ENCODE measurements at places on chromosomes 16 and 17.

GRCh38 chr17:80180192-80180591, 10.4 kb downstream of the CARD14 start:
- DNase-seq: no peak

DNA sequence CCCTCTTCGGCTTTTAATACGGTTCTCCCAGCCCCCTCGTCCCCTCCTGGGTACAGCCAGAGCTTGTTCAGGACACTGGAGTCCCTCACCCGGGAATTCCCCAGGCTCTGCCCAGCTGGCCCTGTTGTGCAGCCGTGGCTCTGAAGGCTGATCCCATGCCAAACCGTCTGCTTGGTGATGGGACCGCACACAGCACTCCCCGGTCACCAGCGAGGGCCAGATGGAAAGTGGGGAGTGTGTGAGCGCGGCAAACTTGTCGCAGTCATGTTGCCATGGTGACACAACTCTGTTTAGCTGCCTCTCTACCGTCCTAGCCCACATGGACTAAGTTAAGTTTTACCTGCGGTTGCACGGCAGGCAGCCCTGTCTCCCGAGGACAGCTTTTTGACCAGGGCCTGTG, 107.9 kb downstream of the RAP1GAP2 start:
- DNase-seq: no peak

- no peak for DNase-seq
These were observed 291.2 kb downstream of the IRX3 start for GRCh38 chr16:53995378-53995777.

DNA sequence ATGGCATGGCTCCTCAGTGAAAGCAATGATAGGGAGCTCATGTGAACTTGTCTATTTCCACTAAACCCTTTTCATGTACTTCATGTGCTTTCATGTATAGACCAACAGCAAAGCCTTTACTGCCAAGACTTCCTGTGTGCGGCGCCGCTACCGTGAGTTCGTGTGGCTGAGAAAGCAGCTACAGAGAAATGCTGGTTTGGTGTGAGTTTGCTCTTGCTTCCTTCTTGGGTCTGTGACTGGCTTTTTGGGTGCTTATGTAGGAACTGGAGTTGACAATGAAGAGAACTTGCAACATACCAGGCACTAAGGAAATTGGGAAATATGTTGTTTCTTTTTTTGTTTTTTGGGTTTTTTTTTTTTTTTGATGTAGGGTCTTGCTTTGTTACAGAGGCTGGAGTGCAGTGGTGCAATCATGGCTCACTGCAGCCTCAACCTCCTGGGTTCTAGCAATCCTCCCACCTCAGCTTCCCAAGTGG, 5.7 kb downstream of the SNX11 start:
- no peak for DNase-seq

- DNase-seq: peak; percentile 60
These were observed 1.1 kb downstream of the NAA38 start for GRCh38 chr17:7856011-7856810.

DNA sequence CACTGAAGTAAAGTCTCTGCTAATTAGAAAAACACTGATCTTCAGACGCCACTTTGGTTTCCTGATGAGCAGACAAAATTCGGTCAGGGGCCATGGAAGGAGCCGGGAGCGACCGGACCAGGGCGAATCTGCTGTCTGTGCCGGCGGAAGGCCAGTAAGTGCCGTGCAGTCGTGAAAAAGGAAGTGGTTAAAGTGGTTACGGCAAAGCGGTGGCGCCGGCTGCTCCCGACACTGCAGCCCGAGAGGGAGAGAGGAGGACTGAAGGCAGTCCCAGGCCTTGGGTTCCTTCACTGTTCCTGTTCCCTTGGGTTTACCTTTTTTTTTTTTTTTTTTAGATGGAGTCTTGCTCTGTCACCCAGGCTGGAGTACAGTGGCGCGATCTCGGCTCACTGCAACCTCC, 17.3 kb upstream of the HEXD start:
- DNase-seq: peak; percentile 88

- DNase-seq: no peak
These were observed 123.1 kb downstream of the FOXL1 start for GRCh38 chr16:86701286-86701975.

GRCh38 chr16:19389246-19389645, 28.4 kb upstream of the TMC5 start:
- DNase-seq: no peak

GRCh38 chr17:40577611-40578065, 12.4 kb upstream of the CCR7 start:
- no peak for DNase-seq

GRCh38 chr17:72299100-72299499, 178.3 kb downstream of the SOX9 start:
- no peak for DNase-seq

DNA sequence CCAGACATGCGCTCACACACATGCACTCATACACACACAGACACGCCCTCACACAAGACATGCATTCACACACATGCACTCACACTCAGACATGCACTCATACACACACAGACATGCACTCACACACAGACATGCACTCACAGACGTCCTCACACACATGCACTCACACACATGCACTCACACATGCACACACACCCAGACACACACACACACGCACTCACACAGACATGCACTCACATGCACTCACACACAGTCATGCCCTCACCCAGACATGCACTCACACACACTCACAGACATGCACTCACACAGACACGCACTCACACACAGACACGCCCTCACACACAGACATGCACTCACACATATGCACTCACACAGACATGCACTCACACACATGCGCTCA, 2.1 kb upstream of the ZNF469 start:
- no peak for DNase-seq

DNA sequence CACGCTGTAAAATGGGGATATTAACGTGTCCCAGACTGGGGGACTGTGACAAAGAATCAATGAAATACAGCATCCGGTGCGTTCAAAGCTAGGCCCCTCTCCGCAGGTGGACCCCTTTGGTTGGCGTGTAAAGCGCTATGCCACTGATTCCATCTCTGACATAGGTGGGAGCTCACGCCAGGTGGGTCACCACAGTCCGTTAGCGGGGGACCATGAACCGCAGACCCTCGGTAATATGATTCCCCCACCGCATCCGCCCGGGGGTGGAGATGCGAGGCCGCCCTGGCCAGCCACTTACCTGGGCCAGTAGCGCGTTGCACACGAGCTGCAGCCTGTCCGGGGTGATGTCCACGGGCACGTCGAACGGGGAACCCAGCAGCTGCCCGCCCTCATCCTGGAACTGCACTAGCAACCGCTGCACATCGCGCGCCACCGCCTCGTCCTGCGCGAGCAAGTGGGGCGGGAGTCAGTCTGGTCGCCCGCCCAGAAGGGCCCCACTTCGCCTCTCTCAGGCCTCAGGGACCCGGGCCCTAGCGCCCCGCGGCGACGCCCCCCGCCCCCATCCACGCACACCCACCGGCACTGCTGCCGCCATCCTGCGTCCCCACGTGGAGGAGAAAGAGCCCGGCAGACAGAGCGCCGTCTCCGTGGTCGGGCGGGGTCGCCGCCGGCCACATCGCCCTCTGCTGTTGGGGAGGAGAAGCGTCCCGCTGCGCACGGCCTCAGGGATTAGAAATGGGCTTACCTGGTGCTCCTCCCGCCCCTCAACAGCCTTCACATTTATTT, at the start of gene NLE1:
Gene NLE1 (minus strand): TSS at position 623 of the 786 bp plus-strand sequence. CDS start 28 bp downstream, at position 595.
- DNase-seq: peak; percentile 80

- DNase-seq: no peak
These were observed 6.9 kb upstream of the C16orf78 start for GRCh38 chr16:49366669-49367068.

DNA sequence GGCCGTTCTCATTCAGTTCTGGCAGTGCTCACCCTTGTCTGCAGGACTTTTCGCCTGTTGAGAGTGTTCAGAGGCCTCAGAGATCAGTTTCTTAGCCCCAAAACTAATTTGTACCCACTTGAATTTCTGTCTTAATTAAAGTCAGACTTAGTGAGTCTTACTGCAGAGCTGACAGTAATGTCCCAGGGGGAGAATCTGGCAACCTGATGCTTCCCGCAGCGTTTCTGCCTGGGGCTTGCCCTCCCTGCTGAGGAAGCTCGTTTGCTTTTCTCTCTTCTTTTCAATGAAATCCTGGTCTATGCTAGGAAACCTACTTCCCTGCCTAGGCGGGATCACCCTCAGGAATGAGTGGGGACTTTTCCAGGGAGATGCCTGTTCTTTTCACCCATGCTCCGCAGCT, 25.3 kb downstream of the DBNDD1 start:
- no peak for DNase-seq

DNA sequence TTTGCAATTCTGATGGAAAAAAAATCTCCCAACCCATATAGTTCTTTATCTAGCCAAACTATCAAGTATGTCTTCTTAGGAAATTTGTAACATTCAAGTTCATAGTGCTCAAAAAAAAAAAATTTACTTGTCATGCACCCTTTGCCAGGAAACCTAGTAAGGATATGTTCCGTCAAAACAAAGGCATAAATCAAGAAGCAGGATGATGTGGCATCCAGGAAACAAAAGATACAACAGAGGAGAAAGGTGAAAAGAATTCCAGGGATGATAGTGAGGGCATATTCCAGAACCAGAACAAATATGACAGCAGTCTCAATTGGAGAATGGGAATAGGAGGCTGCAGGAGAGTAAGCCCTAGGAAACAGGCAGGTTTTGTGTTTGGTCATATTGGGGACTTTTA, 104.6 kb downstream of the SPAG9 start:
- DNase-seq: no peak

DNA sequence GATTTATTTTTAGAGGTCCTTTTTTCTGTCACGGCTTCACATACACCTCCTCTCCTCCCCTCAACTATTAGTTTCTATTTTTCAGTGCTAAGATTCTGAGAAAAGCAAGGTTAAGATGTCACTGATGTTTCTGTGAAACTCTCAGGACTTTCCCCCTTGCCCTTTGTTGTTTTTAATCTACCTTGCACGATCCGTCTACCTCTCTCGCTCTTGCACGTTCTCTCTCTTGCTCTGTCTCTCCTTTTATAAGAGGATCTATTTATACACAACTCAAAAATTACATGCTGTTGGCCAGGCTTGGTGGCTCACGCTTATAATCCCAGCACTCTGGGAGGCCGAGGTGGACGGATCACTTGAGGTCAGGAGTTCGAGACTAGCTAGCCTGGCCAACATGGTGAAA, 43.6 kb downstream of the RPA1 start:
- DNase-seq: no peak

DNA sequence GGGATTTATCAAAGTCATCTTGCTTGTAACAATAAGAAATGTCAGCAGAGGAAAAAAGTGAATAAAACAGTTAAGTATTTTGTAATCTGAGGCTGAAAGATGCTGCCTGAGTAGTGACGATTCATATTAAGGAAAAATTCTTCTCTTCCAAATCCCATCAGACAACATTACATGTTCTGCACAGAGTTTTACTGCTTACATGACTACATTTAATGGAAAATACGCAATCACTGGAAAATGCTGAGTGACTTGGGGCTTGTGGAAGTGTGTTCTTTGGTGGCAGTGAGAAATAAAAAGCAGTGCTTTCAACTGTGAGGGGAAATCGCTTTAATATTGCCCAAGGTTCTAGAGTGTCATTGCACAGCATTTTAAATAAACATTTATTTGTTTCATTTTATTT, 1025.2 kb upstream of the GOT2 start:
- no peak for DNase-seq

DNA sequence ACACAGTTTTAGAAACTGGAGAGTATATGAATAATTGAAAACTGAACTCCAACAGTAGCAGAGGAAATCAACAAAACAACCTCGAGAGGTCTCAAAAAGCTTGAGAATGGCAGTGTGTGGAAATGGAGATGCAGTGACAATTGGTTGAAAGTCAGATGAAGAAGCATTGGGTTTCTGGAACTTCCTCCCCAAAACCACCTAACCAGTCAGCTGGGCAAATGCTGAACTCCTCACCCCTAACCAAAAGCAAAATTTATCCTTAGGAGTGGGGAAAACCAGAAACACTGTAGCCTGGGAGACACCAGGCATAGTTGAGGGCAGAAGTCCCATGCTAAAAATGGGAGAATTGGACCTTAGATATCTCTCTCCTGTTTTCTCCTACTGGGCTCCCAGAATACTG, 109.9 kb downstream of the TANC2 start:
- peak; percentile 40 for DNase-seq

GRCh38 chr16:23578101-23578830, 17.9 kb downstream of the NDUFAB1 start:
- DNase-seq: no peak

DNA sequence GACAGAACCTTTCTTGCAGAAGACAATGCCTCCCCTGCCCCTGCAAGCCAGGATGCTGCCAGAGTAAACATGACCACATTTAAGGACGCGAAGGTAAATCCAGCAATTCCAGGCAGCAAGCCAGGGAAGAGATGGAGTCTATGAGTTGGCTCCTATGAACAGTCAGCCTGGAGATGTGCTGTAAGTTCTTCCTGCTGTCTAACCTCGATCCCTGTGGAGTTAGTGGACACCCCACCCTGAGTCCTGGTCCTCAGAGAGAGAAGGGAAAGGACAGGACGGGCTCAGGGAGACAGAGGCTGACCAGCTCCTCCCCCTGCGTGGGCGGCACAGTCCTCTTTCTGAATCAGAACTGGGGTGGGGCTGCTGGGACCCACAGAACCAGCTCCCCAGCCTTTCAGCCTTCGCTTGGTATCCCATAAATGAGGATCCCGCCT, 24.9 kb downstream of the CDC42EP4 start:
- no peak for DNase-seq

GRCh38 chr16:84408856-84409255, 40.5 kb downstream of the ATP2C2 start:
- no peak for DNase-seq

- no peak for DNase-seq
These were observed 39.3 kb upstream of the IRX6 start for GRCh38 chr16:55284718-55285099.

GRCh38 chr17:43830510-43831140, 2.3 kb downstream of the MPP3 start:
- DNase-seq: no peak

DNA sequence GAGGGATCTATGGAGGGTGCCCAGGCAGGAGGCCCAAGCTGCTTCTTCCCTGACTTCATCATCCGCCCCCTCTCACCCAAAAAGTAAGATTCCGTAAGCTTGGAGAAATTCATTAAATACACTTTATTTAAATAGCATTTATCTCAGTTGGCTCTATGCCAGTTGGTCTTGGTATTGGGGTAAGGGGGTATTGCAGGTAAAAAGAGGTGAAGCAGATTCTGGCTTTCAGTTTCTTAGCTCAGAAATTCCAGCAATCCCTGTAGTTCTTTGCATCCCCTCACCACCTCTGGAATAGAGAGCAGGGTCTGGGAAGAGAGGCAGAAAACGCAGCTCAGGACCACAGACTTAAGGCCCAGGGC, 750 bp upstream of the ALDOC start:
- no peak for DNase-seq

DNA sequence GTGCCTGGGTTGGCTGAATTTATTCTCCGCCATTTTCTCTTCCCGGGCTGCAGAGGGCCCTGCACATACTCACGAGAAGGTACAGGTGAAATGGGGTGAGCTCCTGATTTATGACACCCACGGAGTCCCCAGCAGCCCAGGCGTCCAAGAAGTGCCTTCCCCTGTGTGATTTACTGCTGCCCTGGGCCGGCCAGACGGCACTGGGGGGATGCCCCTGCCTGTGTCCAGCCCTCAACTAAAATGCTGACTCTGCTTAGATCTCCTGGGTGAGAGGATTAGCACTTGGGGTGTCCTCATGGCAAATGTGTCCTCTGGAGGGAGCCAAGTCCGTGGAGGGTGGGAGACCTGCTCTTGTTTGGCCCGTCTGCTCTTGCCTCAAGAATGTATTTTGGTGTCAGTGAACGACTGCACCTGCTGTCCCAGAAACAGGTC, 132.4 kb downstream of the MAF start:
- DNase-seq: no peak
